Right cardiac atrium (tissue), 5 donors: ENCODE measurements at places on chromosomes 11 and 22. TPM values are rescaled to one million over a fixed set of nuclear protein-coding genes. Genes with fewer than 3 reads are reported as not detected.

- DNase-seq = no peak
Measured at GRCh38 chr11:17750801-17751165, 16.2 kb downstream of the KCNC1 start.

GRCh38 chr22:37121887-37122591, 12.5 kb upstream of the TMPRSS6 start:
- DNase-seq = no peak

The KRTAP5-7 gene
- not detected for total RNA-seq

The ACTN3 gene
- total RNA-seq = 0.09 TPM

The B4GALNT4 gene
- total RNA-seq = 1.1 TPM

The TM7SF2 gene
- total RNA-seq = 91.5 TPM

The APOL5 gene
- not detected for total RNA-seq

The XKR3 gene
- not detected for total RNA-seq
